ENCODE measurements at places on chromosomes 4 and X.

DNA sequence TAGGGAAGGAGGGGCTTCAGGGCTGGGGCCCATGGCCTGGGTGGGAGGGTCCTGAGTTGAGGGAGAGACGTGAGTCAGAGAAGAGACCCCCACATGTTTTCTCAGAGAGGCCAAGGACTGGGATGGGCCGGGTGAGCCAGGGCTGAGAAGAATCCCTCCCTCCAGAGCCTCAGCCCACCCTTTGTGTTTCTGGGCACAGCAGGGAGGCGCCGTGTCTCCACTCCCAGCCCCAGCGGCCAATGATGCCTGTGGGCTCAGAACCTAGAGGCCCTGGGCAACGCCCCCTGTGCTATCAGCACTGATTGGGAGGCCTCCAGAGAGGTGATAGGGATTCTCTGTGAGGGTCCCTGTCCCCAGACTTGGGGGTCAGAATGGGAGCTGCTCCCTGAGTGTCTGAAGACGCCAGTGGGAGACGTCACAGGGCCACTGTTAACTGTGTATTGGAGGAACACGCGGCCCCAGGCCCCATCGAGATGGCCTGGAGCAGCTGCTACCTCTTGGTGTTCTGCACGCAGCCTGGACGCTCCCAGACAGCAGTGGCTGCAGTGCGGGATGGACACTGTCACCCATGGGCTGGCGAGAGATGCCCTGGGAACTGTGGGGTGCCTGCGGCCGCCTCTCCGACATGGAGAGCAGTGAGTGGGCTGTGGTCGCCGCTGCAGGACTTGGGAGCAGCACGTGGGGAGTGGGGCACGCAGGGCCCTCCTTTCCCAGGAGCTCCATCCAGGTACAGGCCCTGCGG lies 8.5 kb downstream of the FGFRL1 start:
- DNase-seq = no peak

GRCh38 chr4:108466936-108467902 lies 153.2 kb upstream of the RPL34 start:
- no peak for DNase-seq

DNA sequence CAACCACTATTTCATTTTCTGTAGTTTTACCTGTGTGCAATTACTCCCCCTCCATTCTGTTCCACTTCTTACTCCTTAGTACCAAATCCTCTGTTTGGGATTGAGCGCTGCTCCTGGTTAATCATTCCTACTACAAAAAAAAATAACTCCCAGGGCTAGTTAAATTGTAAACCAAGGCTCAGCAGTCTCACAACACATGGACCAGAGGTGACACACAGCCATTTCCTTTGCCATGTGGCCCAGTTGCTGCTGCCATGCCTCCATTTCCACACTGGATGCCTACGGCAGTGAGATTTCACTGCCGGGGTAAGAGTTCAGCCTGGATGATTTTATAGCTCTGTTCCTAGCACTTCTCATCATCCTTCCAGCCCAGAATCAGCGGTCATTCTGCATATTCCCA lies 107.2 kb downstream of the AKAP4 start:
- no peak for DNase-seq

DNA sequence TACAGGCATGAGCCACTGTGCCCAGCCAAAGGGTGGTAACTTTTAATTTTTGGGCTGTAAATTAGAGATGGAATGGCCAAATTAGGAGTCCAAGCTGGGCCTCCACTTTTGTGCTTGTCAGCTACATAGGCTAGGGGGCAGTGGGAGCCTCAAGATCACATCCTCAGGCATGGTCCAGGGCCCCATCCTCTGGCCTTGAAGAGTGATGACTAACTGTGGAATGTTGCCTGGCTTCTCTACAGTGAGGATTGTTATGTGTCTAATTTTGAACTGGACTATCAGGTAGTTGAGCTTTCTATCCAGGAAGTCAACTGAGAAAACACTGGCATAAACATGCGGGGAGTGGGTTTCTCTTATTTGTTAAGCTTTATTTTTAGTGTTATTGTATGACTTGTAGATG lies 33.0 kb downstream of the CCNG2 start:
- peak; percentile 72 for DNase-seq

DNA sequence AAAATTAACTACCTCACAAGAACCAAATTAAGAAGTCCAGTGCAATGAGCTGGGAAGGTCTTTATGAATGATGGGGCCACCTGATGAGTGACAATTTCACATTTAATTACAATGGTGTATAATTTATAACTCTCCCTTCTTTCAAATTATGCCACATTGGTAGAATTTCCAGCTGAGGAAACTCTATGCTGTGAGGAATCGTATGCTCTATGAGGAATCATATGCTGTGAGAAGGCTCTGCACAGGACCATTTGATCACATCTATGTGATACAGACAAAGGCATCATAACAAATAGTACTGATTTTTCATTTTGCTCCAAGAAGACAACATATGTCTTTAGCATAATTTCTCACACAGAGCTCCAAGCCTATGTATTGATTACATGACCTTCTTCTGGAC lies 69.3 kb downstream of the PDHA2 start:
- DNase-seq = no peak

DNA sequence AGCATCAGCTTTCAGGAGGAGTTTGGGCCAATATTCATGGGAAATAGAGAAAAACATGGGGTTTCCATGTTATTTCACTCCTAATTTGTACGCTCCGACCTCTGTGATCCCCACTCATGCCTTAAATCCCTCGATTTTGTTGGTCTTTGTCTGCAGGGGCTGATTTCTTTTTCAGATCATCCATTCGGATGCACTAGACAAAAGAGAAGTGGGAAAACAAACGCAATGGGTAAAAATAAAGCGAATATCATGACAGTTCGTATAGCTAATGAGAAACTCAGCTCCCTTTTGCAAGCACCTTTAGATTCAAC lies 139.1 kb upstream of the PLAC1 start:
- DNase-seq = no peak

- no peak for DNase-seq
Measured at GRCh38 chr4:5881340-5881739, 11.5 kb downstream of the CRMP1 start.

DNA sequence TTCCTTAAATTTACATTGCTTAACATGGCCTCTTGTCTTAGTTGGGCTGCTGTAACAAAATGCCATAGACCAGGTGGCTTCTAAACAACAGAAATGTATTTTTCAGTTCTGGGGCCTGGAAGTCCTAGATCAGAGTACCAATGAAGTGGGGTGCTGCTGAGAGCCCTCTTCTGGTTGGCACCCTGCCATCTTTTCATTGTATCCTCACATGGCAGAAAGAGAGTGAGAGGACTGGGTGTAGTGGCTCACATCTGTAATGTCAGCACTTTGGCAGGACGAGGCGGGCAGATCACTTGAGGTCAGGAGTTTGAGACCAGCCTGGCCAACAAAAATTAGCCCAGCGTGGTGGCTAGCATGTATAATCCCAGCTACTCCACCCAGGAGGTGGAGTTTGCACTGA lies 12.0 kb upstream of the KLB start:
- DNase-seq = no peak

DNA sequence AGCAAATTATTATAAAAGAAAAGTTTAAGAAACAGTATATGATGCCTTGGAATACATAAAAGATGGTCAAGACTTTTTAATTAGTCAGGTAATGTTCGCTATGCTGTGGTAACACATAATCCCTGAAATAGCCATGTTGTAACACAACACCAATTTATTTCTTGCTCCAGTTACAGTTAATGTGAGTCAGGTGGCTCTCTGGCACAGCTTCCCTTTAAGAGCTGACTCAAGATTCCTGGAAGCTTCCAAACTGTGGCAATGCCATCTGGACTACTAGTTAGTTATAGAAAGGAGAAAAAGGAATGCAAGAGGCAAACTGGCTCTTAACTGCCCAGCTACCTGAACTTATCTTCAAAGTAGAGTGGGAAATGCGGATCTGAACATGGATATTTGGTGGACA lies 210.5 kb downstream of the CHM start:
- no peak for DNase-seq

DNA sequence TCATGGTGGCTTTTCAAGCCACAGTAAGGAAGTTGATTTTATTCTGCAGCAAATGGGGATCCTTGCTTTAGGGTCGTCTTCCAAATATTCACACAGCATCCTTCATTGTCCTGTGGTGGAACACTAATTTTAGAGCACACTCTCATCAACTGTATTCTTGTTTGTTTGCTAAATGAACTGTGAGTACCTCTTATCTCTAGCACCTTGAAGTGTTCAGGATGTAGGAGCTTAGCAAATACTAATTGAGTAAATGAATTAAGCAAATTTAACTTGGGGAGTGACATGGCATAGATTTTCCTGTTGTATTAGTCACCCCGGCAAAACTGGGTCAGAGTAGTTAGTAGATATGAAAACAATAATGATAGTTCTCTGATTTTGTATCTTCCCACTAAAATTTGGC lies 156.9 kb downstream of the UBE2NL start:
- no peak for DNase-seq

DNA sequence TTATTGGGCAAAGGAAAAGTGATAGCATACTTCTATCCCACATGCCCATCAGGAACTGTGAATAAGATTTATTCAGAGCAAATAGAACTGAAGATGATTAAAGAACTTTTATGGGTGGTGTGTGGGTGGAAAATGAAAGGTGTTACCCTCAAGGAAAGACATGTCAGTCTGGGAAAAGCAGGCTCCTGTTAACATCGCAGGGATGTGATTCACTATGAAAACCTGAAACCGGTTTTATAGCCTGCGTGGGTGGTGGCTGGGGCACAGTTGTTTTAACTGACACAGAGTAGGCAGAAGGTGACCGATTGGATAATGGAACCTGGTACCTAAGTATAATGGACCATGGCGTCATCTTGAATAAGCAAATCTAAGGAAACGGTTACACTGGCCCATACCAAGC lies 61.3 kb upstream of the CASK start:
- peak; percentile 20 for DNase-seq

GRCh38 chr4:8329859-8330761 lies 60.6 kb downstream of the HTRA3 start:
- DNase-seq = no peak

DNA sequence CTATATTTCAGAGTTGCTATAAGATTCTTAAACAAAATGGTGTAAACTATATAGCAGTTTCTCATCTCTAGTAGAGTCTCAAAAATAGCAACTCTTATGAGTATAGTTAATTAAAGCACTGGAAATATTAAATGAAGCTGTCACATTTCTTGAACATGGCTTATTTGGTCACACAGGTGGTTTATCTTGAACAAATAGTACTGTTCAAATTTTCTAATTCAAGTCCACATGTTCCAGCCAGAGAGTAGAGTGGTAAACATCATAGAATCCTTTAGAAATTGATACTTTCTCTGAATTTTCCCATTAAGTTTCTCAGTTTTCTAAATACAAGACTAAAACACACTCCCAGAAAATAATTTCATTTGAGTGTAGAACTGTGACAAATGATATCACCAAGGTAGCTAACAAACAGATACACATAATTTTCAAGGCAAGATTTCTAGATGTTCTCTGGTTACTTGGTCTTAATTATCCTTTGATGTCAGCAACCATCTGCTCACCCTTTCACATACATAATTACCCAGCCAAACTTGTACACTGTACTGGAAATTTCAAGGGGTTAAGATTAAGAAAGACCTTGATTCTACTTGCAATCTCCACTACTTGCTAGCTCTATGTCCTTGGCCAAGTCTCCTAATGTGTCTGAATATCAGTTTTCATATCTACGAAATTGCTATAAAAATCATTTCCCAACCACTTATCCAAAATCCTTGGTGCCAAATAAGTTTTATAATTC lies 24.3 kb upstream of the PAK3 start:
- no peak for DNase-seq

GRCh38 chr4:79588679-79589078 lies 180.7 kb upstream of the GK2 start:
- DNase-seq = peak; percentile 50

DNA sequence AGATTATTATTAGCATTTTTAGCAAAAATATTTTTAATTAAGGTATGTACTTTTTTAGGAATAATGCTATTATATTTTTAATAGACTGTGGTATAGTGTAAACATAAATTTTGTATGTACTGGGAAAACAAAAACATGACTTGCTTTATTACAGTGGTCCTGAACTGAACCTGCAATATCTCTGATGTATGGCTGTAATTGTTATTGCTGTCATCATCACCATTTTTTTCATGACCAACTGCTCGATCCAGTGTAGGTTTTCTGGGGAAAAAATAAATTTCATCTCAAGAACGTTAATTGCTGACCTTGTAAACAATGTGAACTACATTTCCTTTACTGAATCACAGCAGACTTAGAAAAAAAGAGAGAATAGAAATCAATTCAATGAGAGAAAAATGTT lies 83.6 kb upstream of the ATOH1 start:
- DNase-seq = no peak

DNA sequence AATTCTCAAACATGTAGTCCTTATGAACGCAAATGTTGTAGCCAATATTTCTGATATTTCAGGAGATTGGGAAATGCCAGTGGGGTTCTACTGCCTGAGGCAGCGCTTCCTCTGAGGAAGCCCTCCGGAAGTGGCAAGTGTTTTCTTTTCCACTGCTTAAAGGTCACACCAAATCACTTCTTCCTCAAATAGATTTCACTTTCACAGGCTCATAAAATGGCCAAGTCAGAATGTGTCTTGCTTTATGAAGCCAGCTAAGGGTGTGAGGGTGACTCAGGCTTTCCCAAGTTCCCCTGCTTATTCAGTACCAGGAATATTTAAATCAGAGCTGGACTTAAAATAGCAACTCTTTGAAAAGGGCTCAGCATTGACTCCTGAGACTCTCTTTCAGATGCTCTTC lies 514.2 kb upstream of the DIPK2B start:
- peak; percentile 5 for DNase-seq

GRCh38 chr4:131534944-131535645 lies 1614.0 kb upstream of the PCDH10 start:
- DNase-seq = no peak

GRCh38 chr4:167724941-167725340 lies 367.4 kb upstream of the ANXA10 start:
- no peak for DNase-seq

DNA sequence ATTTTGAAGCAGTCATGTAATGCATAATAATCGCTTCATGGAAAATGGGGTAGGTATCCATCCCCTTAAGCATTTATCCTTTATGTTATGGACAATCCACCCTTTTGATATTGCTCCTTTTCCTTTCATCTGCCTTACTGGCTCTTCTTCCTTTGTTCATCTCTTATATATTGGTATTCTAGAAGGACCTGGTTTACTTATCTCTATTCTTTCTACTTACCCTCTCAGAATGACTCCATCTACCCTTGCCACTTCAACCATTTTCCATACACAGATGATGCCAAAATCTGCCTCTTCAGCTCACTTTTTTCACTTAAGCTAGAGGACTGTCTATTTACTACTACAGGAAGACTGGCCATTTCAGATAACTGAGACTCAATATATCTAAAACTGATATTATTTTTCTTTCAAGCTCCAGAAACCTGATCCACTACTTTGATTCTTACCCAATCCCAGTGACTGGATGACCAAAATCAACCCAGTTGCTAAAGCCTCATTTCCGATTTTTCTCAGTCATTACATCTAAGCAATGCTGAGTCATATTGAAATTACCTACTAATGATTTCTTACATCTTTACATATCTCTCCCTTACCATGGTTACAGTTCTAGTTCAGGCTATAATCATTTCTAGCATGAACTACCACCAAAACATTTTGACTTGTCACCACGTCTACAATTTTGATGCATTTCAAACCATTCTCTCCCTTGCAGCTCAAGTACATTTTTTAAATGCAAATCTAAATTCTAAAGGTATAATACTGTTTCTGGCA lies 93.7 kb downstream of the FAAH2 start:
- DNase-seq = no peak

GRCh38 chr4:38323141-38323641 lies 340.8 kb upstream of the KLF3 start:
- DNase-seq = no peak

- DNase-seq = no peak
Measured at GRCh38 chr4:48683784-48684666, 96.1 kb downstream of the FRYL start.

Data from trophoblast cell (in vitro differentiated cells and primary cell).